Ovary (tissue), 10 donors: ENCODE measurements at places on chromosomes 2 and 18.
A peak's percentile ranks its signal among the peaks of the same experiment; 100 is the strongest.

DNA sequence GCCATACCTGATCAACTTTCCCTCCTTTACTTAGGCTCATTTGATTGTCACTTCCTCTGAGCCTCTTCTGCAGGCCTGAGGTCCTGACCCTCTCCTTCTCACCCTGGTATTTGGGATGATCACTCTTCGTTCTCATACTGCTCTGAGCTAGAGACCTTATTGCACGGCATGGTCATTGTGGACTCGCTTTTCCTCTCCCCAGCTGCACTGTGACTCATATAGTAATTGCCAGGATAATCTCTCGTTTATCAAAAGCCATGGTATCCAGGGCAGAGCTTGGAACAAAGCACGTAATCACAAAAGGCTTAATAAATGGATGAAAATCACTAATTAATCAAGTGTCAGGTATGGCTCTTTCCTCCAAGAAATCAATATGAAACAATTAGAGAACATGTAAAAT lies 40.9 kb upstream of the TRIB2 start:
- no peak for DNase-seq

DNA sequence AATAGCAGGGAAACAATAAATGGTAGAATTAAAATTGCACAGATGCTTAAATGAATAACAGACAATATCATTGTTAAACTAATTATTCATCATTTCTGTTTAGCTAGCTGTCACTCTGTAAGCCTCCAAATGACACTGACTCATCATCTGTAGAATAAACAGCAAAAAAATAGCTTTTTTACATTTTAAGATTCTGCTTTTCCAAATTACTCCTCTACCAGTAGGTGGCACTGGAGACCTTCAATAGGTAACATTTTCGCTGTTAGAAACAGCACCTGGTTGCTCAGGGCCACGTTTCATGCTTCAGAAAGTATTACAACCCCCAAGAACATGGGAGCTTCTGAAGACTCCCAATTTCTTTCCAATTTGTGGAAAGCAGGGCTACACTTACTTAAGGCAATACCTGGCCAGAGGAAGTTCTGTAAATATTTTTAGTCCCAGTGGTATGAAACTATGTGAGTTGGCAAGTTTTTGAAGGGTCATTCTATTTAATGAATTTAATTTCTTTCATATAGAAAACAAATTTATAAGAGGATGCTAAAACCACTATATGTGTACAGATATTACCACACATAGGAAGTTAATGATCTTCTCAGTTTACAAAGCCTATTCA lies 45.4 kb downstream of the TTN start:
- DNase-seq = no peak

DNA sequence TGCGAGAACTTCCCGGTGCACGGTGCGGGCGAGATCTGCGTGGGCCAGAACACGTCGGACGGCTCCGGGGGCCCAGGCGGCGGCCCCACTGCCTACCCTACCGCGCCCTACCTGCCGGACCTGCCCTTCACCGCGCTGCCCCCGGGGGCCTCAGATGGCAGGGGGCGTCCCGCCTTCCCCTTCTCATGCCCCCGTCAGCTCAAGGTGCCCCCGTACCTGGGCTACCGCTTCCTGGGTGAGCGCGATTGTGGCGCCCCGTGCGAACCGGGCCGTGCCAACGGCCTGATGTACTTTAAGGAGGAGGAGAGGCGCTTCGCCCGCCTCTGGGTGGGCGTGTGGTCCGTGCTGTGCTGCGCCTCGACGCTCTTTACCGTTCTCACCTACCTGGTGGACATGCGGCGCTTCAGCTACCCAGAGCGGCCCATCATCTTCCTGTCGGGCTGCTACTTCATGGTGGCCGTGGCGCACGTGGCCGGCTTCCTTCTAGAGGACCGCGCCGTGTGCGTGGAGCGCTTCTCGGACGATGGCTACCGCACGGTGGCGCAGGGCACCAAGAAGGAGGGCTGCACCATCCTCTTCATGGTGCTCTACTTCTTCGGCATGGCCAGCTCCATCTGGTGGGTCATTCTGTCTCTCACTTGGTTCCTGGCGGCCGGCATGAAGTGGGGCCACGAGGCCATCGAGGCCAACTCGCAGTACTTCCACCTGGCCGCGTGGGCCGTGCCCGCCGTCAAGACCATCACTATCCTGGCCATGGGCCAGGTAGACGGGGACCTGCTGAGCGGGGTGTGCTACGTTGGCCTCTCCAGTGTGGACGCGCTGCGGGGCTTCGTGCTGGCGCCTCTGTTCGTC lies 1.7 kb downstream of the FZD7 start:
- peak; percentile 88 for DNase-seq

DNA sequence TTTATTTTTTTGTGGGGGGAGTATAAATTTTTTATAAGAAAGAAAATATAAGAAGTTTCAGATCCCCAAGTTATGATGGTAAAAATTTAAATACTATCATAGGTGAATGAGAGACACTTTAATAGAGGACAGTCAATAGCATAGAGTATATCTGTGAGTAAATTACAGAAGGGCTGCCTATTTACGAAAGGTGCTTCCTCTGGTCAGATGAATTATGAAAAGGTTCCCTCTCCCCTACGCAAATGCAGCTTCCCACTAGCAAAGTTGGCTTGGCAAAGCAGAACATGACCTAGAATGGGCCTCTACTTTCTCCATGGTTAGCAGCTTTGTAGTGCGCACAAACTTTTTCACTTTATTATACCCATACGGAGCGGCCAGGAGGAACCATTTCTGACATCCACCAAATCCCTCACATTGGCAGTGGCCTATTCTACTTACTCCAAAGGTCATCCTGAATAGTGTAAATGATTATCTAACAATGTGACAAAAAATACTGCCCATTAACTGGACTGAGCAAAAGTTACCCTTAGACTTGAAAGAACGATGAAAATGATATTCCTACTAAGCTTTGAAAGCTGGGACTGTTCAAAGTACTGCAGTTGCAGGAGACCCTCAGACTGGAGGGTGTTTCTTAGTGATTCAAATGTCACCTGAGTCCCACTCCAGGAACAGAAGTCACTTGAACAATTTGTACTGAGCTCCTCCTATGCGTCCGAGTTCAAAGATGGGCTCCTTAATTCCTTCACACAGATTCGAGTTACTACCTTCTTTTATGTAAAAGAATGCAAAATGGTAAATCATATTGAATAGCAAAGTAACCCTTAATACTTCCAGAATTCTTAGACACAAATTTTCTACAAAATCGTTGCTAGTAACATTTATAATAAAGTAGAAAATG lies 148.5 kb downstream of the NOL4 start:
- DNase-seq = no peak

DNA sequence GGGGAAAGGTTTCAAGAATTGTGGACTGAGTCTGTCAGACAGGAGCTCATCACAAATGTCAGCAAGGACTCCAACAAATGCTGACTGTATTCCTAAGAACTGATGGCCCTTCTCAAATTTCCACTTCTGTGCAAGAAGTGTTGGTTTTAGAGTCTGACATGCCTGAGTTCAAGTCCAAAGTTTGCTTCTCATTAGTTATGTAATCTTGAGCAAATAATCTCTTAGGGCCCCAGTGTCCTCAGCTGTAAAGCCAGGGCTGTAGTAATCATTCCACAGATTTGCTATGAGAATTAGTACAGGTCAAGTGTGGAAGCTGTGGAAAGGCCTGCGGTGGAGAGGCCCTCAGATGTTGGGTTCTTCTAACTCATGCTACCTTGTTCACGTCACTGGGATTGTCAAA lies 23.9 kb downstream of the MEP1B start:
- no peak for DNase-seq

- DNase-seq = no peak
These were observed 9.5 kb downstream of the PNO1 start for GRCh38 chr2:68167186-68167585.

DNA sequence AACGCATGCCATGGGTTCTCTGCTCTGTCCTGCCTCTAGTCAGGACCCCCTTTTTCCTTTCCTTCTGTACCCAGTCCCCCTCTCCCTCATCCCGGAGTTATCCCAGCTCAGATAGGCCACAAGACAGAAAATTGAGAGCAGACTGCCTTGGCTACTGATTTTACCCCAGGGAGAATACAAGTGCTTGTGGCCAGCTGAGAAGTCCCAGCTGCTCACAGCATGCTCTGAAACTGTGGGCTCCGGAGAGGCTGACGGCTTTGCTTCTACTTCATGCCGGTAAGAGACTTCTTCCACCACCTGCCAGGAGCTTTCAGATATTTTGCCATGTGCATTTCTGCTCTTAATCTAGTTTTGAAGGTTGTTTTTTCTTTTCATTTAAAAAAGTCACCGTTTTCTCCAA lies 20.0 kb upstream of the SIX2 start:
- DNase-seq = no peak

- no peak for DNase-seq
These were observed 115.8 kb upstream of the ZFP36L2 start for GRCh38 chr2:43341959-43342757.

- DNase-seq = no peak
These were observed 57.6 kb downstream of the APOB start for GRCh38 chr2:20986024-20986939.

- DNase-seq = no peak
These were observed 288.7 kb upstream of the DSEL start for GRCh38 chr18:67805261-67805660.

DNA sequence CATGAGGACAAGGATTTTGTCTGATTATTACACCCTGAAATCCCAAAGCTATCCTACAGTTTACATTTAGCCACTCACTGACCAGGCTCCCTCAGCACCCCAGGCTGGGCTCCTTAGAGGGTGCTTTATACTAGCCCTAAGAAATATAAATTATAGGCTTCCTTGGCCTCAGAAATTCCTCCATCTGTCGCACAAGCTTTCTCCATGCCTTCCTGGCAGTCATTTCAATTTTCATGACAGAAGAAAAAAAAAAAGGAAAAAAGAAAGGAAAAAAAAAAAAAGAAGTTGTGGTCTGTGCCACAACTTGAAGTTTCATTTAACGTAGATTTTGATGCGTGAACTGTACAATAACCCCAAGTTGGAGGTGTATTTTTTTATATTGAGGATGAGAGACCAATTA lies 719.5 kb downstream of the BCL11A start:
- DNase-seq = no peak

- peak; percentile 52 for DNase-seq
These were observed 765 bp upstream of the ID2 start for GRCh38 chr2:8680822-8681760.

- no peak for DNase-seq
These were observed 223.8 kb upstream of the SYT4 start for GRCh38 chr18:43501099-43501498.

DNA sequence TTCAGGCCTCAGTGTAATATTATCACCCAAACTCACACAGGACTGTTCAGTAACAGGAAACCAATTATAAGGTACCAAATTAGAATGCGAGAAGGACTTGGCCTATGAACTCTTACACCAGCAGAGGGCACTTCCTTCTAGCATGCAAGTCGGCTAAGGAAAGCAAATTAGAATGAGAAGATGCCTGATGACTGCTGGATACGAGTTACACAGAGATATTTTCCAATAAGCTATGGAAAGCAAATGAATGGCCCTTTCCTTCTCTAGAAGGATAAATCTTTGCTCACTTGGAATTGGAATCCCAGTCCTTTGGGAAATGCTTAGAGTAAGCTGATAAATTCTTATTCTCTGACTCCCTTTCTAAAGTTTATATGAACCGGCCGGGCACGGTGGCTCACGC lies 109.8 kb downstream of the AP1S3 start:
- no peak for DNase-seq

DNA sequence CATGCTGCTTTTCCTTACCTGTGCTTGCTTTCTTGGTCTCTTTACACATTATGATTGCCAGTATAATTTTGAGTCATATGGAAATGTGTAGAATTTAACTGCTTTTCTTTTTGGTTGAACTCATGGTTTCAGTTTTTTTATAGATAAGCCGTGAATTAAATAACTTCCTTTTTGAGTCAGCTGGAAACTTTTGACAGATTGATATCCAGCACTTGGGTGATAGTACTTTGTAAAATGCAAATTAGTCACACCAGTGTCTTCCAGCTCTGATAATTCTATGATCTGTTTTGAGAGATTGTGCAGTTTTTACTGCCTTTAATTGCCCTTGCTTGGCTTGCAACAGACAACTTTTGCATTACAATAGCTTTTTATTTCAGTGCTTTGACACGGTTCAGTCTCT lies 86.4 kb downstream of the NCOA1 start:
- no peak for DNase-seq

DNA sequence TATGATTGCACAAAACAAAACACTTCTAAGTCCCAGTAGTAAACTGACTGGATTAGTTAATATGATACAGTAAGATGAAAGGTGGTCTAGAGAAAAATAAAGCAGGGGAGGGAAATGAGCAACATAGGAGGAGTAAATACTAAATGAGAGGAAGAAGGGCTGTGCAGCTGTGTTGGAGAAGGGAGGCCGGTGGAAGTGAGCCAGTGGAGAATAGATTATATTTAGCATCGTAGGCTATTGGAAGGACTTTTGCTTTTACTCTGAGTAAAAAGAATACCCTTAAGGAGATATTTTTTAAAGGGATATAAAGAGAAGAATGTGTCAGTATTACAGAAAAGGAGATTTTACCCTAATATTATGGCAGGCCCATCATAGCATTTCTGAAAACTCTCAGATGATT lies 12.7 kb downstream of the WDR75 start:
- peak; percentile 37 for DNase-seq

GRCh38 chr2:85017411-85018048 lies 46.6 kb downstream of the KCMF1 start:
- DNase-seq = no peak

GRCh38 chr2:85799215-85799956 lies 45.6 kb downstream of the ATOH8 start:
- DNase-seq = no peak

GRCh38 chr2:85276571-85277118 lies 51.1 kb downstream of the TGOLN2 start:
- peak; percentile 53 for DNase-seq

DNA sequence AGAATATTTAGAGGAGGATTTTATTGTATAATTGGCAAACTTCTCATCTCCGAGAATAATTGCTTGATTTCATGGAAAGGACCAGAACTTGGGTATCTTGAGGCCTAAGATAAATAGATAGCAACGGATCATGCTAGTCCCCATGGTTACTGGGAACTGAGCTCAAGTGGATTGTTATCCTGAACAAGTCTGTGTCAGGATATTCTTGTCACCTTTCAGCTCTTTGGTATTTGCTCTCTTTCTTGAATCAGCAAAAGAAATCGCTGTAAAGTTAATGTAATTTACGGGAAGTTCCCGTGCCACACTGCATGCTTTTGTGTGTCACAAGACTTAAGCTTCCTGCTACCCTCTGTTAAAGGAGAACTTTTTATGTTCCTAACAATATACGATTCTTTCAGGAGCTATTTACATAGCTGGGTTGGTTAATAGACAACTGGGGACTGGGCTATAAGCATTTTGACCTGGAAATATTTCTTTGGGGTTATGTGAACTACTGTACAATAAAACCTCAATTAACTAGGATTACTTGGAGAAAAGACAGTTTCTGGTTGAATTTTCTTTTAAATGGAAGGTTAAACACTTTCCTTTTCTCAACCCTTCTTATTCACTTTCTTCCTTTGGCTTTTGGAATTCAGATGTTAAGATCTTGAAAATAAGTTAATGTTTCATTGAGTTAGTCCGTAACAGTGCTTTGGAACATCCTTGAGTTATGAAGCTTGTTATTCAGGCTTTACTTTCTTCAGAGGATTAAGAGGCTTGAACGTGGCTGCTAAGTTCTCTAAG lies 151.2 kb downstream of the FMNL2 start:
- DNase-seq = no peak

- DNase-seq = no peak
These were observed 45.5 kb upstream of the LDAH start for GRCh38 chr2:20868377-20868776.

GRCh38 chr18:79329786-79330185 lies 65.9 kb upstream of the NFATC1 start:
- no peak for DNase-seq
